ENCODE measurements at places on chromosomes 5 and 9. TPM values are rescaled to one million over a fixed set of nuclear protein-coding genes. Genes with fewer than 3 reads are reported as not detected.

The DNAH5 gene
- total RNA-seq: 0.99 TPM

- H3K36me3 ChIP-seq: no peaks in the 10 kb centered on the region
- DNase-seq: no peak
- H3K4me1 ChIP-seq: no peaks in the 10 kb centered on the region
- H3K27ac ChIP-seq: no peak overlapping the region
- no peak overlapping the region for H3K4me3 ChIP-seq
These were observed 32.2 kb downstream of the COX7C start for GRCh38 chr5:86649832-86650505.

The SCGB3A2 gene
- not detected for total RNA-seq

The PLPP1 gene
- 88.2 TPM for total RNA-seq

GRCh38 chr5:157934600-157934999, 75.7 kb upstream of the CLINT1 start:
- DNase-seq: no peak
- H3K27me3 ChIP-seq: no peaks in the 10 kb centered on the region
- no peaks in the 10 kb centered on the region for H3K36me3 ChIP-seq
- H3K4me3 ChIP-seq: no peak overlapping the region
- H3K27ac ChIP-seq: no peak overlapping the region
